Mesenteric fat pad (tissue), 1 donor: ENCODE measurements at places on chromosomes 12 and 14.
A peak's percentile ranks its signal among the peaks of the same experiment; 100 is the strongest.

- no peak for DNase-seq
Measured at GRCh38 chr14:72000907-72001306, 68.7 kb downstream of the RGS6 start.

DNA sequence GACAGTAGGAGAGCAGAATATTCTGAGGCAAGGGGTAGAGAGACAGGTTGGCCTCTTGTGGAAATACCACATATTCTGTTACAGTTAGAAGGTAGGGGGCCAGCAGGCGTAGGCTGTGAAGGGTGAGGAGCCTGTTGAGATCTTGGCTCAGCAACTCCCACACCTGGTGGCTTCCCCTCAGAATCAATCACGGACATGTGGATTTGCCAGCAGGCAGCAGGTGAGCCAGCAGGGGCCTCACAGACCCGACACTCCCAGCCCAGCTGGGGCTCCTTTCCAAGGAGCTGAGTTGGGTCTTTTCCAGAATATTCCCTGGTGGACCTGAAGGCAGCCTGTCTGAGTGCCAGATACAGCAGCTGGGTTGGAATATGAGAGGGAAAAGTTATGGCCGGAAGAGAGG, 150.0 kb upstream of the CRY1 start:
- no peak for DNase-seq

GRCh38 chr12:51980051-51980808, 26.5 kb upstream of the TAMALIN start:
- no peak for DNase-seq

DNA sequence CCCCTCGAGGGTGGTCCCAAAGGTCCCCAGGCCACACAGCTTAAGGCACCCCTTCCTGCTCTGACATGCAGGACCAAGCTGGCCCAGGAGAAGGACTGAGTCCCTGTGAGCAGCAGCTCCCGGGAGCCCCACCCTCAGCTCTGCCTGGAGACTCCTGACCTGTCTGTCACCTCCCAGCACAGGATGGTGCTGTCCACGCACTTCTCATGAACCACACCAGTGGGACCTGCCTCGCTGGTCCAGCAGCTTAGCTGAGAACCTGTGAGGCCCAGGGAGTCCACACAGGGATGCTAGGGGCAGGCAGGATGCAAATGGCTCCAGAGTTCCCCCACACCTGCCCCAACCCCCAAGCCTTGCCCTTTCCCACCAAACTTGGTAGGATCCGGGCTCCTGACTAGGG, 27.7 kb downstream of the CCDC85C start:
- DNase-seq: no peak

DNA sequence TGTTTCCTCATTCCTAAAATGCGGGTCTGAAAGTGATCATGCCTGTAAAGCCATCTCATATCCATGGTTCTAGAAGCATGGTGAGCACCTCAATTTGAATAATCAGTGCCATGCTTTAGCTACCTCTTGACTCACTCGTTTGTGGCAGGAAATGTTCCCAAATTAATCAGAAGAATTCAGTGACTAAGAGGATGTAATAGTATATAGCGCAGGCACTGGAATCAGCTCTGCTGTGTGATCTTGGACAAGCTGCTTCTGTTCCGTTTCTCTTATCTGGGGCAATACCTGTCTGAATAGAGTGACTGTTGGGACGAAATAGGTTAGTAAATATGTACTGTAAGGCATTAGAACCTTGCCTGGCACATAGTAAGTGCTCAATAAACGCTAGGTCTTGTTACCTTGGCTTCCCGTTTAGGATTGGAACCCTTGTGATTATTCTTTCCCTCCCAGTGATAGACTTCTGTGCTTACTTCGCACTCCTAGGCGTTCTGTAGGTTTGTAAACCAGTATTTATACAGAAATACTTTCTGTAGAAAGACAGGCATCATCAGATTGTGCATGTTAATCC, 820 bp upstream of the SMAGP start:
- DNase-seq: no peak

DNA sequence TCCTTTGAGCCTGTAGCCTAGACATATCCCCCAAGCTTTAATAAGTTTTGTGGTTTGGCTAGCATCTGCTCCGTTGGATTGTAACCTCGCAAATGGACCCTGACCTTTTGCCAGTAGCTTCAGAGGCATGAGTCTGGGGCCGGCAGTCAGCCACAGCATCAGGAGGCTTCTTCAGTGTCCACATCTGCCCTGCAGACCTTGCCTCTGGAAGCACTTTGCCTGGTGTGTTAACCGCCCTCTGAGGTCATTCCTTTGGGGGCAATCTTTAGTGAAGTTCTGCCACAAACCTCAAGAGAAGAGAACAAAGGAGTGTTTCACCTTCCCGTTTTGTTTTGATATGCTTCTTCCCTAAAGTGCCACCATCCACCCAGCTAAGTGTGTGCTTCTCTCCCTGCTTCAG, 71.4 kb downstream of the GNS start:
- DNase-seq: no peak

GRCh38 chr12:8680533-8680932, 17.3 kb upstream of the RIMKLB start:
- no peak for DNase-seq

DNA sequence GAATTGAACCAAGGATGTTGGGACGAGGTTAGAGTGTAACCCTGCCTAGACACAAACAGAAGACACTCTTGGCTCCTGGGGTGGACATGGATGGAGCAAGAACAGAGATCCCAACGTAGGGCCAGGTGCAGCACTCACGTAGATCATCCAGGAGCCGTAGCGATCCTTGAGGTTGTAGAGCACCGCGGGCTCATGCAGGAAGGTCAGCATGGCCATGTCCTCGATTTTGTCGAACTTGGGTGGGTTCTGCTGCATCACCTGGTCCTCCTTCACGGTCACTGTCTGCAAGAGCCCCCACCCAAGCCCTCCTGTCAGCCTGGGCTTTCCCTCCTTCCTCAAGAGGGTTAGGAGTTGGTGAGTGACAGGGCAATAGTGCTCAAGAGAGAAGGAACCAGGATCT, 2.5 kb downstream of the MYH7 start:
- DNase-seq: peak; percentile 57
